ENCODE measurements at places on chromosomes 1 and 21.

DNA sequence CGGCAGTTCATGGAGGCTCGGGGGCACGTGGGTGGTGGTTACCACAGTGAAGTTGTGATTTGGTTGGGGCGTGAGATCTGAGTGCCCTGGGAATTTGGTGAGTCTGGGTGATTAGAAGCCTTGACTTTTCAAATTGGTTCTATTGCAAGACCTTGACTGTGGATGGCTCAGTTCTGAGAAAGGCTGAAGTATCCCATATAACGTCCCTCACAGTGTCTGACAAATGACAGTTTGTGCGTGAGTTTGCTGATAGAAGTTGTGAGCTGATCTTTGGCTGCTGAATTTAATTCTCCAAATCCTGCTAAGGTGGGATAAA, 549 bp downstream of the MSH4 start:
- no peak overlapping the region for H3K27ac ChIP-seq
- H3K36me3 ChIP-seq = peaks cover 51% of the 10 kb centered on the region
- H3K4me3 ChIP-seq = no peak overlapping the region
- DNase-seq = no peak
- H3K27me3 ChIP-seq = no peaks in the 10 kb centered on the region

DNA sequence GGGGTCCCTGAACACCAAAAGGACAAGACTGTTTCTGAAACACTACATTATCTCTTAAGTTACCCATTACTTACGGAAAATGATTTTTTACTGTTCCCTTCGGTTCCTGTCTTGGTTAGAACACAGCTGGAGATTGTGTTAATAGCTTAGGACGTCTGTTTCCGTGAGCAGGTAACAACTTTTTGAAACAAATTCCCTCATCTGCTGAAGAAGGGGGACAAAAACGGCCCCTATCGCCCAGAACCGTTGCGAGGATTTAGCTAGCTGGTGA, 67.8 kb downstream of the SLC35A3 start:
- H3K27ac ChIP-seq = peak overlapping the region; percentile 99
- H3K36me3 ChIP-seq = no peaks in the 10 kb centered on the region
- no peaks in the 10 kb centered on the region for H3K27me3 ChIP-seq
- H3K4me3 ChIP-seq = peak overlapping the region; percentile 98
- H3K4me1 ChIP-seq = peaks cover 8% of the 10 kb centered on the region

- H3K27ac ChIP-seq = no peak overlapping the region
- H3K27me3 ChIP-seq = no peaks in the 10 kb centered on the region
- H3K4me3 ChIP-seq = no peak overlapping the region
- H3K4me1 ChIP-seq = no peaks in the 10 kb centered on the region
Observed at GRCh38 chr1:6111571-6111970, 65.9 kb downstream of the KCNAB2 start.

GRCh38 chr1:73813236-73813635, 384.7 kb downstream of the LRRIQ3 start:
- H3K4me1 ChIP-seq = no peaks in the 10 kb centered on the region
- no peak for DNase-seq
- H3K4me3 ChIP-seq = no peak overlapping the region
